Diencephalon (tissue), 1 donor: ENCODE measurements at places on chromosomes 1 and 21. TPM values are rescaled to one million over a fixed set of nuclear protein-coding genes. Genes with fewer than 3 reads are reported as not detected.

The CALML6 gene
- not detected for total RNA-seq

The SRGAP2C gene
- total RNA-seq, result 58.1 TPM

The SPATA46 gene
- total RNA-seq, result not detected

The S1PR1 gene
- total RNA-seq, result 49.8 TPM

The FTCD gene
- total RNA-seq, result 0.69 TPM

The CDC42SE1 gene
- 36.4 TPM for total RNA-seq

The TRIM63 gene
- not detected for total RNA-seq

The CCDC17 gene
- total RNA-seq, result 0.46 TPM

The ADORA3 gene
- total RNA-seq, result 3.0 TPM

The FMO2 gene
- 1.2 TPM for total RNA-seq
